ENCODE measurements at places on chromosomes 2 and 18.
A peak's percentile ranks its signal among the peaks of the same experiment; 100 is the strongest.

DNA sequence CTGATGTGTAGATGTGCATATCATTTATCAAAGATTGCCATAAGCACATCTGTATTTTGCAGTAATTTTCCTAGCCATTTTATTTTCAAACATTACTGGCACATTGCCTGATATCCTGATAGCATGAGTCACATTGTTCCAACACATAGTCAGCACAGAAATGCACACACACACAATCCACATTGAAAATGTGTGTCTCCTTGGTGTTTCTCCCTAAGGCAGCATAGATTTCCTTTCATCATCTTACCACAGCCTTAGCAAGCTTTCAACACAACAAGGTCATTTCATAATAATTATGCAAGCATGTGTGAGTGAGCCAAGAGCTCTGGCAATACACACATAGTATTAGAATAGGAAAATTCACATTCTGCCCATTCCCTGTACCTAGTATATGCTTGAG lies 245.4 kb upstream of the MEIS1 start:
- no peak for DNase-seq

DNA sequence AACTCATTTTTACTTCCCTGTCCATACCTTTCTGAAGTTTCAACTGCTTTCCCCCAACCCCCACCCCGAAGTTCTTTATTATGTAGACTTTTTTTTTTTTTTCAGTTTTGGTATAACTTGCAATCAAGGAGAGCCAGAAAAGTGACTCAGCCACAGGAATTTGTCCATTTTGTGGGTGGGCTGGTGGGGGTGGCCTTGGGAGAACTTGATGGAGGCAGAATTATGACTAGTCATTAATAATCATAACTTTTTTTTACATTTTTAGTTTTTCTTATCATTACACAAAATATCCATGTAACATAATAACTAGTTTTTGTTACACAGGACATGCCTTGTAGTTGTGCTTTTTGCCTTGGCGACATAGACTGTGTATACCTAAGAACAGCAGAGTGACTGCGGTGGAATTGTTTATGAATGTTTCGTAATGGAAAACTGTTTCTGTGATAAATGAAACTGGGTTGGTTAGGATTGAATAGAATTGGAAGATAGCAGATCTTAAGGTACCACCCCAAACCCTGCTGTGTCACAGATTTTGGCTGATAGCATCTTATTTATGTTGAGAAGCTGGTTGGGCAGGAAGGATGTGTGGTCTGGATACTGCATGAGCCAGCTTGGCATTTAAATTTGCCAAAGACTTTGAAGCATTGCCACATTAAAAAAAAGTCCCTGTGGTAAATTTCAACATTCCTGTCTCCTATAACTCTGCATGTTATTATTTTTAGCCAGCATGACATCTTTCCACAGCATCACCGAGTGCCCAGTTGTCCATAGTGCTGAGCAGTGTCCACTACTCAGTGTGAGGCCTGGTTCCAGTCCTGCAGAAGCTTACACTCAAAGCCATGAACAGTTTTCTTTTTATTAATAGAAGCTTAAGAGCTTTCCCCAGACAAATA lies 30.7 kb downstream of the LYPD6B start:
- DNase-seq = peak; percentile 7

GRCh38 chr18:62396381-62396780 lies 71.3 kb downstream of the TNFRSF11A start:
- DNase-seq = no peak

- DNase-seq = no peak
These were observed 570 bp downstream of the SCRN3 start for GRCh38 chr2:174395969-174396630.

GRCh38 chr2:218069606-218070300 lies 700 bp downstream of the RUFY4 start:
- no peak for DNase-seq

- DNase-seq = no peak
These were observed 13.1 kb downstream of the TYMS start for GRCh38 chr18:670522-670921.

- DNase-seq = no peak
These were observed 55.0 kb upstream of the PEX13 start for GRCh38 chr2:60962528-60962927.

- no peak for DNase-seq
These were observed 24.1 kb downstream of the LYPD1 start for GRCh38 chr2:132645722-132646539.

GRCh38 chr18:77676910-77677309 lies 427.3 kb downstream of the GALR1 start:
- DNase-seq = no peak

- DNase-seq = no peak
These were observed 17.3 kb downstream of the CYS1 start for GRCh38 chr2:10062931-10063365.

DNA sequence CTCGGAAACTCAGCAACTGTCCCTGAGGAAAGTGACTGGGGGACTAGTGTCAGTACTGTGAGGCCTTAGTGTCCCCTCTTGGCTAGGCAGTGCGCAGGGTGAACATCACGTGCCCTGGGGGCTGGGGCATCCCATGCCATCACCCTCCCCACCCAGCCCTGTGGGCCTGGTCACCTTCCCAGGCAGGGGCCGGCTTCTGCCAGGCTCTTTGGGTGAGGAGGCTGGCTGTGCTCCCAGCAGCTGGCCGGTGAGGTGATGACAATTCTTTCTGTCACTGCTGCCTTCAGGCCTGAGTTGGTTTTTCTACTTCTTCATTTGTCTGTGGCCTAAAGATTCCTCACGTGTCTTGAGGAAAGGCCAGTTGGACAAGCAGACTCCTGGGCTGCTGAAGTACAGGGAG lies 180.8 kb downstream of the KLHL29 start:
- no peak for DNase-seq

DNA sequence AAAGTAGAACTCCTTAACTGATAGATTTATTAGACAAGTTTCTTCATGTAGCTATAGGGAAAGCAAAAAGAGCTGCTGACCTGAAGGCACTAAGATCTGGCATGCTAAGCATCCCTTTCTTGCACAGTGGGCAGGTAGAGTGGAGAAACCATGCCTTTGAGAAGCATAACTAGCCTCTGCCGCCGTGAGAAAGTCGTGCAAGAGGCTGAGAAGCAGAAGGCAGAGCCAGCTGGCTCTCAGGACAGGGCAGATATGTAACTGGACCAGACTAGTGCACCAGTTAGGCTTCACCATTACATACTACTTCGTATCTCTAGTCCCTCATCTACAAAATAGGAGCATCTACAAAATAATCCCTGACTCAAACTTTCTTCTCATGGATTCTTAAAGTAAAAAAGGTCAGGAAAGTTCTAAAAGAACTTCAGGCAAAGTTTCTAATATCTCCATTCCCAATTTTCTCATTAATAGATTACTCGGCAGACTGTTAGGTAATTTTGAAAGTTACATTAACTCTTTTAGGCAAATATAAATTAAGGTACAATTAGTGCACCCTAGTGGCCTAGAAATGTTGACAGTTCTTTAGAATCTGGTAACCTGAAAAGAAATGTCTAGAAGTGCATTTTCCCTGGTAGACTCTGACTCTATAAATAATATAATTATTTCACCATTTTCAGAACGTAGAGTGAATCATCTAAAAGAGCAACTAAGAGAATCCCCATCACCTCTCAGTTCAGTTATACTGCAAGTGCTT lies 10.3 kb downstream of the ERBB4 start:
- DNase-seq = no peak

DNA sequence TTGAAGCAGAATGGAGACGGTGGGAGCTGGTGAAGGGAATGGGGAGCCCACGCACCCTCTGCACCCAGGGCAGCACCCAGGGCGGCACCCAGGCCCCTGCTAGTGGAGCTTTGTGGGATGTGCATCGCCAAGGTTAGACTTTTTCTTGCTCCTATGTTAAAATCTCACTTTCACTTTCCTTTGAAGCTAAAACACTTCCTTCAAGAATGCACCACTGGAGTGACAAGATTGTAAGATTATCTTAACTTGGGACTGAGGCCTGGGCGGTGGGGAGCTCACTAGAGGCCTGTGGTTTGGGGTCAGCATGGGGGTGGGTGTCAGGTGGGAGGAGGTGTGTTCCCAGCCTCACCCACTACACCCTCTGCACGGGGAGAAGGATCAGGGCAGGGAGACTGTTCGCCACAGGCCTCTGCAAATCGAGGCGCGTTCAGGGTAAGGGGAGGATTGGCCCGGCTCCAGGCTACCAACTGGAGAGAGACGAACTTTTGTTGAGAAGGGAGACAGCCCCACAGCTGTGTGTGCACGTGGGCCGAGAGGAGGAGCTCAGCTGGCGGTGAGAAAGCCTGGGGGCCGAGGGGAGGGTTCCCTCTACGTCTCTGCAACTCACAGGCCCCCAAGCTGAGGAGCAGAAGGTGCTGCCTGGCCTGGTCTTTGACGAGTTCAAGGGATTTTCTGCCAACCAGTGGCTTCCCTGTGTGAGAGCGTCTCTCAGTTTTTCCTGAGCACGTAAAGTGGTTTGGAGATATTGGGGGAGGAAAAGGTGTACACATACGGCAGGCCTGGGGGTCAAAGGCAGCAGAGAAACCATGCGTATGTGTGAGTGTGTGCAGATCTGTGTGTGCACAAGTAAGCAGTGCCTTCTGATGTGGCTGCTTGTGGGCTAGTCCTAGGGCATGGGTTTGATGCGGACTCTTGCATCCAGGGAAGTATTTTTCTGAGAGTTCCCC lies 147.7 kb downstream of the KLHL29 start:
- DNase-seq = peak; percentile 19

GRCh38 chr2:74815941-74816340 lies 18.0 kb upstream of the HK2 start:
- no peak for DNase-seq

- DNase-seq = no peak
These were observed 37.8 kb downstream of the ARID5A start for GRCh38 chr2:96574364-96574763.

DNA sequence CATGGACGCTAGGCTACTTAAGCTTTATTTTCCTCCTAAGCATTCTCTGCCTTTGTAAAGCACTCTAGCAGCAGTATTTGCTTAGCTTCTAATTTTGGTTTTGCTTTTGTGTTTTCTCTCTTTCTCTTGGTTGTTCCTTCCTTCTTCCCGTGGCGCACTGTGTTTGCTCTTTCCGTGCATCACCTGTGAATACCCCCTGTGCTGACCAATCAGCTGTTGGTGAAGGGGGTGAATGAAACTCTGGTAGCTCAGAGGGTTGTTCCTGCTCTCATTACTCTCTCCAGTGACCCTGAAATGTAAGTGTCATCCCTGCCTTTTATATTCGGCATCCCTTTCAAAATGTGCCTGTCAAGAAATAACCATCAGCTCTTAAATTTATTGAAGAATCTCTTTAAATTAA lies 45.5 kb upstream of the TNFRSF11A start:
- no peak for DNase-seq

- no peak for DNase-seq
These were observed 129.9 kb downstream of the SOCS6 start for GRCh38 chr18:70418546-70419311.

DNA sequence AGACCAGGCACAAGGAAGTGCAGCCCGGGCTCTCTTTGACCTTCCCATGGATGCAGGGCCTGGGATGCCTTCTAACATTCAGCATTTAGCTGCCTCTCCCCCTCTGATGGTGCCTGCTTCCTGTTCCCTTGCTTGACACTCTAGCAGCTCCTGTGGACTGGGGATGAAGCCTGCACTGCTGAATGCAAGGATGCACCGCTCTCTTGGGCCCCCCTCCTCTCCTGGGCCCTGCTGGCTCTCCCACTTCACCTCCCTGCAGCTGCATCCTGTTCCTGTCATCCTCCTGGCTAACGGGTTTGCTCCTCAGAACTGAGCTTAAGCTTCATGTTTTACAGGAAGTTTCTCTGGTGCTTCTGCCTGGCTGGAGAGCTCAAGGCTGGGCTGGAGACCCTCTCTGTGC lies 254.1 kb downstream of the TSN start:
- no peak for DNase-seq

GRCh38 chr2:224393157-224393872 lies 8.6 kb downstream of the FAM124B start:
- no peak for DNase-seq

DNA sequence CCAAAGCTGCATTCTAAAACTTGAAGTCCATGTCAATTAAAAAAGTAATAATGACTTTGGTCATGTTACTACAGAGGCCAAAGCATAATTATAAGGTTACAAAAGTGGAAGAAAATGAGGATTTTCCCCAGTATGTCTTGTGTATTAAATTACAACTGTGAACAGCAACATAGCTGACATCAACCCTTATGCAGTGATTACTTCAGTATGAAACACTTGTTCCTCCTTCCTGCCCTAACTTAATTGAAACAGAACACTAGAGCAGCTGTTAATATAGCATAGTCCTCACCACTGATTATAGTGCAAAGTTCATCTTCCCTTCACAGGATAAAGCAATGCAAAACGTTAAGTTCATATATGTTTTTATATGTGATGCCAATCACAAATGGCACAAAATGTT lies 29.9 kb downstream of the EPB41L3 start:
- no peak for DNase-seq

- DNase-seq = no peak
These were observed 70.6 kb downstream of the RPE start for GRCh38 chr2:210072922-210073509.

GRCh38 chr2:159497847-159498246 lies 118.5 kb downstream of the BAZ2B start:
- no peak for DNase-seq

GRCh38 chr2:124692707-124693106 lies 667.6 kb downstream of the CNTNAP5 start:
- DNase-seq = no peak

DNA sequence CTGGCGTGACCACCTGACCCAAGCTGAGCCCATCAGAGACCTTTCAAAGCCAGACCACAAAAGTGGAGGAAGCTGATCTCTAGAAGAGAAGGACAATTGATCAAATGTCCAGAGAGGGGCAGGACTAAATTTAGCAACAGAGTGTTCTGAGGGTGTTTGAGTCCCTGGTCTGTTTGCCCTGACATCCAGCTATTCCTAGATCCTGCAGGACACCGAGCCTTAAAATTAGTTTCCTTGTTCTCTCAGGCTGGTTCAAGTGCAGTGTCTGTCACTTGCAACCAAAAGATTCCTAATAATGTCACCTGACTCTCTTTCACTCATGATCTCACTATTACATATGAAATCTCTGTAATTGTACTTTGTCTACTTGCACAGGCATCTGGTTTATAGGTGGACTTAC lies 33.0 kb upstream of the NPAS2 start:
- DNase-seq = no peak

- no peak for DNase-seq
These were observed 391.3 kb upstream of the CELF4 start for GRCh38 chr18:37956902-37957301.

- no peak for DNase-seq
These were observed 4.0 kb upstream of the HOXD4 start for GRCh38 chr2:176147210-176147799.

DNA sequence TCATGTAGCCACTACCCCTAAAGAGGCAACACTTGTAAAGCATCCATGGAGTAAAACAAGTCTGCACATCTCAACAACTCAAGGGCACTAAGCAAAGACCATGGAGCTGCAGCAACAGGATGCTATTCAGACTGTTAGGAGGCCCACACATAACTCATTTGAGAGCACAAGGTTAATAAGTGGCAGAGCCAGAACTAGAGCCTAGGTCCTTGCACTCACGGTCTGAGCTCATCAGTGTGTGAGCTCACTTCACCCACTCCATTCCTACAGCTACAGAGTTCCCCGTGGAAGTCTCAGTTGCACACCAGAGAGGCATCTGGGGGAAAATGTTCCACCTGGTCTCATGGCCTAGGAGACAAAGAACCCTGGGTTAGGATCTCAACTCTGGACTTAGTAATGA lies 35.0 kb downstream of the TTC32 start:
- DNase-seq = no peak

Data from stimulated activated CD4-positive, alpha-beta T cell treated with anti-CD3 and anti-CD28 coated beads, Interleukin-12 subunit alpha, Interleukin-12 subunit beta, amount 100 ng/mL, for 48 hours (primary cell).